ENCODE measurements at places on chromosomes 11 and 22.

- DNase-seq = no peak
These were observed 7.0 kb downstream of the DERL3 start for GRCh38 chr22:23831781-23832180.

GRCh38 chr11:102345904-102346303, 1.1 kb upstream of the BIRC2 start:
- DNase-seq = peak; percentile 85

GRCh38 chr11:8913961-8914660, 3.1 kb downstream of the AKIP1 start:
- DNase-seq = peak; percentile 42

DNA sequence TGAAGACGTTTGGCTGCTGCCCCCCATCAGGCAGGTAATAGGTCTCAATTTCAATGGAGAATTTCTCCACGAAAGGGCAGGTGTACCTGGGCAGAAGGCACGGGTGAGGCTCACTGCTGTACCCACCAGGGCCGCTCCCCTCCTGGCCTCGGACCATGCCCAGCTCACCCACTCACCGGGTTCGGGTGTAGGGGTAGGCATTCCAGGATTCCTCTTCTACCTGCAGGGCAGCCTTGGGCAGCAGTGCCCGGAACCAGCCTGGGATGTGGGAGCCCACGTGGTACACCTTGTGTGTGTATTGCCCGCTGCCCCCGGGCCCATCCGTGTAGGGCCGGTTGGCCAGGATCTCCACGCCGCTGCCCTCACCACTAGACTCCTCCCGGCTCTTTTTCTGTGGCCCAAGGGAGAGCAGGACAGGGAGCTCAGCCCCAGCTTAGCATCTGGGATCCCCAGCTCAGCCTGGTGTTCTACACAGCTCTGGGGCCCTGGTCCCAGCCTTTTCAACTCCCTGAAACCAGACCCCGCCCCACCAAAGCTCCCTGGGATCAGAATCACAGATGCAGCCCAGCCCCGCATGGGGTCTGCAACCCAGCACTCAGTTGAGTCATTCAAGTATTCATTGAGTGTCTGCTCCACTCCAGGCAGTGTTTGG, 2.7 kb downstream of the PITPNM1 start:
- DNase-seq = no peak

Data from fibroblast of skin of abdomen (primary cell).